Inflammatory macrophage (primary cell): ENCODE measurements at places on chromosomes 1 and 21.

GRCh38 chr1:20223551-20224419, 37.5 kb upstream of the PLA2G2C start:
- DNase-seq: no peak

DNA sequence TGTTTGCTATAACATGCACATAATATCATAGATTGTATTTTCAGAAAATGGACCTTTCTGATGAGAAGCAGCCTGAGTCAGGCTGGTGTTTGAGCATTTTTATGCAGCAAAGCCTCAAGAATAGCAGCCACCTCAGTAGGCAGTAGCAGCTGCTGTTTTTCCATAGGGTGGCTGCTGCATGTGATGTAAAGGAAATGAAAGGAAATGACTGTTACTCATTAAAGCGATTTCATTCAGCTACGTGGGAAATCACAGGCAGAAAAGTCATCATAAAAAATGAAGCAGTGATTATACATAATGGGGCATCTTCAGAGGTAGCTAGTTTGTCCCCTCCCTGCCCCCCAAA, 110.4 kb downstream of the PATJ start:
- no peak for DNase-seq

DNA sequence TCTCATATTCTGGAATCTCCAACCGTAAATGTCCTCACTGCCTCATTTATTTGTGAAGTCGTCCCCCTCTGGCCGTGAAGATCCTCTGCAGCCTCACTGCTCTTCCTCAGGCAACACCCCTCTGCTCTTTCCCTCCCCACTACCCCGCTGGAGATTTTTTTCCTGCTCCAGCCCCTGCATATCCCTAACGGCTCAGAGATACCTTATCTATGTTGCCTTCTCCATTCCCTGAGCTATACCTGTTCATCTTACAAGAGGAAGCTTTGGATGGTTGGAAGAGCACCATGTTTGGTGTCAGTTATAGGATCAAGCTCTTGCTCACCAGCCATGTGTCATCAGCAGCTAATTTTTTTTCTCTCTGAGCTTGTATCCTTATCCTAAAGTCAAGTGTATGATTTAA, 26.4 kb downstream of the LRRC8B start:
- DNase-seq: no peak

GRCh38 chr1:85189120-85189519, 11.7 kb downstream of the SYDE2 start:
- no peak for DNase-seq

- no peak for DNase-seq
Observed at GRCh38 chr1:190273161-190273560, 204.5 kb downstream of the BRINP3 start.

GRCh38 chr1:45668526-45668925, 17.8 kb downstream of the GPBP1L1 start:
- DNase-seq: no peak
